ENCODE measurements at places on chromosomes 13 and 19.

DNA sequence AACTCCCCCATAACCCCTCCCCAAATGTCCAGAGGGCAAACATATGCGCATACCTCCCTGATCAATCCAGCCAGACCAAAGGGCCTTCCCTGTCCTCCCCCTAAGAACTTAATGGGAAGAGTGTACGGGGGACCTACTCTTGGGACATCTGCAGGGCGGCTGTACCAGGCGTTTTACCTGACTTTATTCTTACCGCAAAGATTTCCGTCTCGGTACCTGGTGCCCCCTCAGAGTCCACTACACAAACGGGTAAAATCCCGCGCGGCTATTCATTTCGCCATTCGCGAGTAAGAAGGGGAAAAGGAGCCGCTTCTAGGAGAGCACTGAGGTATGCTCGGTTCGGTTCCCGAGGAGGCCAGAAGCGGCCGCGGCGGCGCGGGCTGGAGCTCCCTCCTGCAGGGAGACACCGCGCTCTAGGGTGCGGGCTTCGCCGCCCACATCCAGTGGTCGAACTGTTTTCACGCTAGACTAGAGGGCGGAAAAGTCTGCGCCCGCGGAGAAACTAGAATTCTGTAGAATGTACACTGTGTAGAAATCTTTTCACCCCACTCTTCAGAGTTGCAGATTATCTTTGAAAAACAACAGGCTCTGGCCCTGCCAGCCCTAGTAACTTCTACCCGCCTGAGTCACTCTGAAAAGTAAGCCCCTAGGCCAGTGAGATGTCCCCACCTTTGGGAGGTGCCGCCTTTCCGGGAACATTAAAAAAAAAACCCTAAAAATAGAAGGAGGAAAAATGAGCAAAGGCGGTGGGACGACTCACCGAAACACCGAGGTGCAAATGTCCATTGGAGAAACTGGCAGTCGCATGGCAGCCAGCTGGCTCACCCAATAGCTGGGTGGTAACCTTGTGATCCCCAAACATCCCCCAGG, 3.8 kb upstream of the TSHZ3 start:
- DNase-seq: no peak

GRCh38 chr19:2623798-2624197, 78.7 kb downstream of the GNG7 start:
- no peak for DNase-seq

GRCh38 chr19:18185538-18185937, 7.5 kb upstream of the MPV17L2 start:
- DNase-seq: no peak

DNA sequence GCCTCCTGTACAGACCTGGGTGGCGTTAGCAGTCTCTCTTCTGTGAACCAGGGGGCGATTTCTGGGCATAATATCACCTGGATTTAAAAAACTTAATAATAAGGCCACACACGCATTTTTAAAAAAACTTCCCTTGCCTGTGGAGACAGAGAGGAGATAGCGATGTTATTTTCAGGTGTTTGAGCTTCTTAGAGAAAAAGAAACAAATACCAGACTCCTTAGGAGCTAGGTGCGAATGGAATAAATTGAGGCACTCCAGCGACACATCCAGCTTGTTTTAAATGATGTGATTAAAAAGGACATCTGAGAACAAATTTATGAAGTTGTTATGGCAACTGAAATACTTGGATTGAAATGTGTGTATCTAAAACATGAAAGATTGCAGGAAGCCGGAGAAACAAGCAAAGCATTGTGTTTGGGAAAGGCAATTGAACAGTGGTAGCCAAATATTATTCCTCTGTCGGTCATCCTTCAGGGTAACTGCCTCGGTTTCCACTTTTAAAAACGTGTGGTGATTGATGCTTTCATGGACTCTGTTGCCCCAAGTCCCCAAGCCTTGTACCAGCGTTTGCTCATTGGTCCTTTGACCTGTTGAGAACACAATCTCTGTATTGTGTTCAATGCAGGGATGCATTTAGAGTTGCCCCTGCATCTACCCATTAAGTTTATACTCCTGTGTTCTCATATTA, 158.7 kb downstream of the TM9SF2 start:
- DNase-seq: no peak

DNA sequence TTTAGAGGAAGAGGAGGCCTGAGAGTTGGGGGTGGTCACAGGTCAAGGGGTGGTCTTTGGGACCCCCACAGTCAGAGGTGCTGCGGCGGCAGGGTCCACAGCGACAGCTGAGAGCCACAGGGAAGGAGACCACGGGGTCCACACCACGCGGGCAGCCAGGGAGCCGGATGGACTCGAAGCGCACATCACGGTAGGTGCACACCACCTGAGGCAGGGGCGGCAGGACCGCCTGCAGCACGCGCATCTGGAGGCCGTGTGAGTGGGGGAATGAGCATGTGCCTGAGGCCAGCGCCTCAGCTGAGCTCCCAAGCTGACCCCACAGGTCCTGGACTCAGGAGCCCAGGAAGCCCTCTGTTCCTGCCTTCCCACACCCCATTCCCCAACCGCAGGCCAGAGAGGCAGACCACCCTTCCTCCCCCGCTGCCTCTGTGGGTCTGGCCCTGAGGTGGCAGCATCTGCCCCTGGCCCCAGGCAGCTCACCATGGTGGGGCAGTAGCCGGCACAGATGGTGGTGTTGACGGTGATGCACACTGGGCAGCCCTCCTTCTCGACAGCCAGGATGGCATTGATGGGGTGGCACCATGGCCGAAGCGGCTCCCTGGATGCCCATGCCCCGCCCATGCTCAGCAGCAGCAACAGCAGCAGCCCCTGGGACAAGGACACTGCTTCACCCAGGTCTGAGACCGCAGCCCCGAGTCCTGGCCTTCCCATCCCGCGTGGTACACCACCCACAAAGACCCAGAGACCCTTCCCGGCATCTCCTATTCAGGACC, 638 bp downstream of the LHB start:
- no peak for DNase-seq

DNA sequence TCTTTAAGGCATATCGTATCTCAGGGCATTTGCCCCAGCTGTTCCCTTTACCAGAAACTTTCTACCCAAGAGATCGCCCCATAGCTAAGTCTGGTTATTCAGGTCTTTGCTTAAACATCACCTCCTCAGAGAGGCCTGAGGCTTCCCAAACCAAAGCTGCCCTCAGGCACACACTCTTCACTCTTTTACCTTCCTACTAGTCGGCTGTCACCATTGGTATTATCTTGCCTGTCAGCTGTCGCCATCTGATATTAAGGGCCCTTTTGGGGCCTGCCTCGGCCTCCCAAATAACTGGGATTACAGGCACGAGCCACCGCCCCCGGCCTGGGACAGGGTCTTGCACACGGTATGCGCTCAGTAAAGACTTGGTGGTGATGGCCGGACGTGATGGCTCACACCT, 1.0 kb downstream of the GADD45GIP1 start:
- no peak for DNase-seq

DNA sequence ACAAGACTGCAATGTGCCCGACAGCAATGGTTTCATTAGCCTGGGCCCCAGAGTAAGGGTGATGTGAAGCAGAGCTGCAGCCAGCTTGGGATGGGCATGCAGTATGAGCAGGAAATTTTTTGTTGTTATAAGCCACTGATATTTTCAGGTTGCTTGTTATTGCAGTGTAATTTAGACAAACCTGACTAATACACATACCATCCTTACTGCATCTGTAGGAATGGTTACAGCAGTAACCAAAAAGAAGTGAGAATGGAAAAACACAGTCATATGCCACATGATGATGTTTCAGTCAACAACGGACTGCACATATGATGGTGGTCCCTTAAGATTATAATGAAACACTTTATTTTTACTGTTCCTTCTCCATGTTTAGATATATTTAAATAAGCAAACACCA, 8.6 kb upstream of the POMP start:
- DNase-seq: no peak

DNA sequence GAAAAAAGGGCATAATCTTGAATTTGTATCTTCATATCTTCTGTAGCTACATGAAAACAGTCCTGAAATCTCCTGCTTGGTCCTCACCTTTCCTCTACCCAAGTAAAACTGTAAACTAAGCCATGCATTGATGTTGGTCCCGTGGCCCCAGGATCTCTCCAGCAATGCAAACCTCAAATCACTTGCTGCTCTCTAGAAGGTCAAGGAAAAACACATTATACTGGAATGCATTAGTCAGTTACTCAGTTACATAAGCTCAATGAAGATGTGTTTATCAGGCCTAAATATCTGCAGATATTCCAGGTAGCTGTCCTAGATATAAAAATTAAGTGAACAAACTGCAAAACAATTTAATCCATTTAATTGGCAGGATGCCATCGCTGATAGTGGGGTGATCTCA, 261.8 kb downstream of the ABCC4 start:
- DNase-seq: no peak

DNA sequence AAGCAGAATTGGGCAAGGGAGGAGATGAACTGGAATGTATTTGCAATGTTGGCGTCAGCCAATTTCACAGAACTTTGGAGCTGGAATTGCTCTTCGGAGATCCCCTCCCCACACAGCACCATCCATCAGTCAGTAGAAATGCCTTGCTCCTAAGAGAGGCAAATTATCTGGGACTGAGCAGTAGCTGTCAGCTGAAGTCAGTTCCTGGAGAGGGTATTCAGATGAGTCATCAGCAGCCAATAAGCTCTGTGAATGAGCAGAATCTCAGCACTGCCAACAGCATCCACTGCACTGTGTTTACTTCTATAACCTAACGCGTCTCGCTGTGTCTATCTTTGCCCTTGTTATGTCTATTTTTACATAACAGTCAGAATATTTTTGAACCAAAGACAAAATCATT, 213.7 kb downstream of the SLITRK5 start:
- DNase-seq: peak; percentile 50

DNA sequence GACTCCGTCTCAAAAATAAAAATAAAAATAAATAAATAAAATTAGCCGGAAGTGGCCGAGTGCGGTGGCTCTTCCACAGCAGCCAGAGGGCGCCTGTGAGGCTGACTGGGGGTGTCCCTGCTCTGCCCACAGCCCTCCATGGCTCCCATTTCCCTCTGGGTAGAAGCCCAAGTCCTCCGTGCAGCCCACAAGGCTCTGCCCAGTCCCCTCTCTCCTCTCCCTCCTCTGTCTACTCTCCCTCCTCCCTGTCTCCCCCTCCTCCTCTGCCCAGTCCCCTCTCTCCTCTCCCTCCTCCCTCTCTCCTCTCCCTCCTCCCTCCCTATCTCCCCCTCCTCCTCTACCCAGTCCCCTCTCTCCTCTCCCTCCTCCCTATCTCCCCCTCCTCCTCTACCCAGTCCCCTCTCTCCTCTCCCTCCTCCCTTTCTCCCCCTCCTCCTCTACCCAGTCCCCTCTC, 20.4 kb downstream of the MISP start:
- DNase-seq: peak; percentile 46

DNA sequence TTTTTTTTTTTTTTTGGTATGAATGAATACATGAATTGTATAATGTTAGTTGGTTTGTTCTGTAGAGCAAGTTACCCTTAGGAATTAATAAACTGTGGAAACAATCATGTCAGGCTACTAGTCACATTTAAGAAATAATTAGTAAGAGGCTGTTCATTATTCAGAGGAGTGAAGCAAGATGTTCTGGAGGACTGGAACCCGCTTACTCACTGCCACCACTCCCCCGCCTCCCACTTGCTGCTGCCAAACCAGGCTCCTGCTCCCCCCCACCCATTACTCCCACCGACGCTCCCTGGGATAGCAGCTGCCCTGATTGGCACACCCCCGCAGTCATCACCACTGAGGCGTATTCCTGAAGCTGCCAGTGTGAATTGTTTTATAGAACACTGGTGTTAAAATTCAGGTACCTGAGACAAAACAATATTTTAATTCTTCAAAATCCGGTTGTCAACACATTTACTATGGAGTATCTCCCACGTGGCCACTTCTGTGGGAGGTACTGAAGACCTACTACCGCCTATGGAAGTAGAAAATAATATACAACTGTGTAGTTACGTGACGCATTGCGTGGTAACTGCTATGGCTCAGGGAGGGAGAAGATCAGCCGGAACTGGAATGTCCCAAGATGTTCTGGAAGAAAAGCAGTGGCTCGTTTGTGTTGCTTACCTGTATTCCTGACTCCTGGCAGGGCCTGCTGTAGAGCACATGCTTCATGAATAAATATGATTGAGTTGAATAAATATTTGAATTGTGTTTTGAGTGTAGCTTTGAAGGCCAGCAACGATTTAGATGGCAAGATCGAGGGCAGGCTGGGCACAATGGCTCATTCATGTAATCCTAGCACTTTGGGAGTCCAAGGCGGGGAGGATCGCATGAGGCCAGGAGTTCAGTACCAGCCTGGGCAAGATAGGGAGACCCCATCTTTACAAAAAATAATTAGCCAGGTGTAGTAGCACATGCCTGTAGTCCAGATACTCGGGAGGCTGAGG, 1.7 kb downstream of the DPY19L3 start:
- DNase-seq: peak; percentile 47

DNA sequence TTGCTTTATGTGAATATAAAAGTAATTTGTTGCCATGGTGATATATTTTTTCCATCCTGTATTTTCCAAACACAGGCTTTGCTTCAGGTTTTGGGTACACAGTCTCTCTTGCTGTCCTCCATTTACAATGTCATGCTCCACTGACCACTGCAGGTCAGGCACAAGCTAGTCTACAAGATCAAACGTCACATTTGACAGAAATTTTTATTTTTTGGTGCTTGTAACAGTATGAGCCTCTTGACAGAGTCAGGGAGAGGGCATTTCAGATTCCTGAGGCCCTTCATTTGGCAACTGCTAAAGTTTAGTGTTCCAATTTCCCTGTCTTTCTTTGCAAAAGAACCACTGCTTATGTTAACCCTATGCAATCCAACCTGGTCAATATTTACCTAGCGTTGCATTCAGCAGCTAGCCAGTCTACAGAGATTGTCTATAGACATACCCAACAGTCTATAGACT, 175.0 kb downstream of the RFC3 start:
- DNase-seq: no peak

- no peak for DNase-seq
Observed at GRCh38 chr13:58843071-58843470, 1211.5 kb downstream of the PCDH17 start.

DNA sequence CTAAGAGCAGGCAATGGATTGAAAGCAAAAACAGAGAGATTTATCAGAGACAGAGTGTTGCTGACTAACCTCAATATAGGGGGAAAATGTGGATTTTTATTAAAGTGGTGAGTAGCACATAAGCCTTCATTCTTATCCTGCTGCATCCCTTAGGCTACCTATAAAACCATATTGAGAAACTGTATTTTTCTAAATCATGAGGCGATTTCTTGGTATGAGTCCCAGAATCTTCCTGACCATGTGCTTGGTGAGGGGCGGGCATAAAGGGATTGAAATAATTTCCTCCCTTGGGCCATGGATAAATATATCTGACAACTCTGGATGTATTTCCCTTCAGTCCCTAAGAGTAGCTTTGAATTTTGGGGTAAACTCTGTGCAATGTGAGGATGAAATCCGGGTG, 72.8 kb downstream of the EFNB2 start:
- DNase-seq: no peak

- DNase-seq: no peak
Observed at GRCh38 chr19:12783291-12783848, 7.9 kb upstream of the JUNB start.

All from urothelium cell line (cell line).